Activated CD8-positive, alpha-beta T cell treated with anti-CD3 and anti-CD28 coated beads, Interleukin-2, amount 10 ng/mL, durations not matched to agents 7 days and 5 days (primary cell): ENCODE measurements at places on chromosomes 2 and 18.
A peak's percentile ranks its signal among the peaks of the same experiment; 100 is the strongest.

GRCh38 chr2:179619947-179620467, 241.4 kb downstream of the ZNF385B start:
- no peaks in the 10 kb centered on the region for H3K27me3 ChIP-seq
- no peaks in the 10 kb centered on the region for H3K4me1 ChIP-seq
- no peaks in the 10 kb centered on the region for H3K36me3 ChIP-seq
- no peak for DNase-seq
- no peak overlapping the region for H3K4me3 ChIP-seq

GRCh38 chr2:195486987-195487644, 169.9 kb upstream of the SLC39A10 start:
- H3K27ac ChIP-seq: peak overlapping the region; percentile 78
- peak overlapping the region; percentile 13 for H3K4me3 ChIP-seq
- no peaks in the 10 kb centered on the region for H3K27me3 ChIP-seq
- peaks cover 37% of the 10 kb centered on the region for H3K4me1 ChIP-seq
- DNase-seq: peak; percentile 49

GRCh38 chr18:50456285-50456684, 81.4 kb downstream of the SKA1 start:
- H3K36me3 ChIP-seq: no peaks in the 10 kb centered on the region
- no peak overlapping the region for H3K27ac ChIP-seq
- DNase-seq: no peak
- H3K4me3 ChIP-seq: no peak overlapping the region
- peaks cover 2% of the 10 kb centered on the region for H3K27me3 ChIP-seq
- no peaks in the 10 kb centered on the region for H3K4me1 ChIP-seq

- no peak overlapping the region for H3K27ac ChIP-seq
- H3K36me3 ChIP-seq: peaks cover 7% of the 10 kb centered on the region
- no peaks in the 10 kb centered on the region for H3K27me3 ChIP-seq
- H3K4me3 ChIP-seq: no peak overlapping the region
Measured at GRCh38 chr18:79447703-79448367, 52.1 kb downstream of the NFATC1 start.

- no peaks in the 10 kb centered on the region for H3K4me1 ChIP-seq
- no peak for DNase-seq
- no peak overlapping the region for H3K4me3 ChIP-seq
- no peaks in the 10 kb centered on the region for H3K36me3 ChIP-seq
- no peak overlapping the region for H3K27ac ChIP-seq
Measured at GRCh38 chr2:133756833-133757232, 188.6 kb upstream of the NCKAP5 start.

GRCh38 chr2:172215172-172215935, 112.7 kb upstream of the DLX2 start:
- H3K36me3 ChIP-seq: no peaks in the 10 kb centered on the region
- no peak overlapping the region for H3K27ac ChIP-seq
- H3K4me1 ChIP-seq: peaks cover 22% of the 10 kb centered on the region
- peaks cover 5% of the 10 kb centered on the region for H3K27me3 ChIP-seq
- H3K4me3 ChIP-seq: no peak overlapping the region

DNA sequence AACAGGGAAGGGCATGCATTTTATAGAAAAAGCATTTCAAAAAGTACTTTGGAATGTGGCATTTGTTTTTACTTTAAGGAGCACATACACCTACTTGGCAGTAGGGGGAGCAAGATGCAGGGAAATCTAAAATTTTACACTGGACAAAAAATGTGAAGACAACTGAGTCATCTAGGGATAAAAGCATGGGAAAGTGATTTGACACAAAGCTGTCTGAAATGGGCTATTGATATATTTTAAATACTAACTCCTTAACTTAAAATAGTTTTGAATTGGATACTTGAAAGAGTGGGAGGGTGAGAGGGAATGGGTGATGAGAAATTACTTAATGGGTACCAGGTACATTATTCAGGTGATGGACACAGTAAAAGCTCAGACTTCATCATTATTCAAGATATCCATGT, 15.8 kb downstream of the TMEM200C start:
- no peak for DNase-seq
- H3K27ac ChIP-seq: no peak overlapping the region
- H3K36me3 ChIP-seq: no peaks in the 10 kb centered on the region
- peaks cover 3% of the 10 kb centered on the region for H3K27me3 ChIP-seq
- H3K4me3 ChIP-seq: no peak overlapping the region
